ENCODE measurements at places on chromosomes 13 and 19.

GRCh38 chr13:73984949-73985691 is 149.1 kb downstream of the KLF12 start:
- DNase-seq: no peak

DNA sequence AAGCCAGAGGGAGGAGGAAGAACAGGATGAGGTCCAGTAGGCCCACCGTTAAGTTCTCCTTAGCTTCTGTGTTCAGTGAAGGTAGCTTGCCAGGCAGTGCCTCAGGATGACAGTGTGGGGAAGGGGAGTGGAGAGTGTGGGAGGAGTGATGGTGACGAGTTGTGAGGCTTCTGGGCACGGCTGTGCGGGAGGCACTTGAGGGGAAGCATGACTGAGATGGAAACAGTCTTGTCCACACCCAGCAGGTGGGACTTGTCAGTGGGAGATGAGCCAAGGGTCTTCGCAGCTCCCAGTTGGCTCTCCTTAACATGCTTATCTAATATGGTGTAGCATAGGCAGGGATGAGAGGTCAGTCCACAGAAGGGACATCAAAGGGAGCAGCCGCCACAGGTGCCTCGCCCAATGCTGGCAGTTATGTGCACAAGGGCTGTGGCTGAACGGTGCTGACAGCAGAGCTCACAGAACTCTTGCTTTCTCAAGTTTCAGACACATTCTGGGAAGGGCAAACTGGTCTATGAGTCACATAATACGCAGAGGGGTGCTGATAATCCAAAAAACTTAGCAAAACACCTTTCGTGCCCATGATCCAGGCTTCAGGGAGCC is 47.5 kb downstream of the OXGR1 start:
- no peak for DNase-seq

- DNase-seq: no peak
These were observed 19.5 kb upstream of the IFT88 start for GRCh38 chr13:20547479-20547908.

DNA sequence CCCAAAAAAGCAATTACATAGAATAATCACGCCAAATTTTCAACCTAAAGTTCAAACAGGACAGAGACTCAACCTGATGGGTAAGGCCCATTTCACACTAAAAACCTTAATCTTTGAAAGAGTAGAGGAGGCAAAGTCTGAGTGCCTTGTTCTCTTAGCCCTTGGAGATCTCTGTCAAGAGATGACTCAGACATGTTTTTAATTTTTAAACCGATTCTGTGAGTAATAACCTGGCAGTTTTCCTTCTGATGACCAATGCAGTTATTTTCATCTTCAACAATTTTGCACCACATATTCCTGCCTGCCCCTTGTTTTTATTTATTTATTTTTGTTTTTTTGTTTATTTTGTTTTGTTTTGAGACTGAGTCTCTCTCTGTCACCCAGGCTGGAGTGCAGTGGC is 11.5 kb upstream of the TNFSF9 start:
- DNase-seq: no peak

DNA sequence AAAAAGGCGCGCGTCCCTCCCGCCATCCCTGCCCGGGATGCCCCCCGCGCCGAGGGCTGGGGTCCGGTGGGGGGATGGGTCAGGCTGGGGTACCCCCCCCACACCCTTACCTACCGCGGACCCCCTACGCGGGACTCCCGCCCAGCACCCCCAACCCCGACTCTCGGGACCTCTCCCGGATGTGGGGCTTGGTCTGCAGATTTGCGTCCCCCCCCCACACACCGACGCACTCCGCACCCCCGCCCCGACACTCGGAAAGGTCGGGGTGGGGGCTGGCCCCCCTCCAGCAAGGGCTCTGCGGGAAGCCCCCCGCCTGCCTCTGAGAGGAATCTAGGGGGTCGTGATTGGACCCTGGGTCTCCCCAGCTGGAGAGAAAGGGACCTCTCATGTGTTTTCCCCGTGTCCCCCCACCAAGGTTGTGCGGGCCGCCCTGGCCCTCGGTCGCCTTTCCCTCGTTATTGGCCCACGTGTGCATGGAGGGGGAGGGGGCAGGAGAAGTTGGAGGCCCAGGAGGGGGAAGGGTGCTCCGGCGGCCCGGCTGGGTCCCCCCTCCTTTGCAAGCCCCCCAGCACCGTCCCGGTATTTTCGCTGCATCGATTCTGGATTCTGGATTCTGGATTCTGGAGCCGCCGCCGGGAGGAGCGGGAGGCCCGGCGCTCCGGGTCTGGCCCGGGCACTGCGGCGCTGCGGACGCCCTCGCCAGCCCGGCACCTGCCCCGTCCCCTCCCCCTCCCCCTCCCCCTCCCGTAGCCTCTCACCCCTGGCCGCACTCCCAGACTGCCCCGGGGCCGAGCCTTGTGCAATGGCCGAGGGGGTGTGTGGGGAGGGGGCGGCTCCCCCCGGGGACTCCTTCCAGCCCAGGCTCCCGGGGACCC is 607 bp downstream of the NFIC start:
- DNase-seq: no peak

DNA sequence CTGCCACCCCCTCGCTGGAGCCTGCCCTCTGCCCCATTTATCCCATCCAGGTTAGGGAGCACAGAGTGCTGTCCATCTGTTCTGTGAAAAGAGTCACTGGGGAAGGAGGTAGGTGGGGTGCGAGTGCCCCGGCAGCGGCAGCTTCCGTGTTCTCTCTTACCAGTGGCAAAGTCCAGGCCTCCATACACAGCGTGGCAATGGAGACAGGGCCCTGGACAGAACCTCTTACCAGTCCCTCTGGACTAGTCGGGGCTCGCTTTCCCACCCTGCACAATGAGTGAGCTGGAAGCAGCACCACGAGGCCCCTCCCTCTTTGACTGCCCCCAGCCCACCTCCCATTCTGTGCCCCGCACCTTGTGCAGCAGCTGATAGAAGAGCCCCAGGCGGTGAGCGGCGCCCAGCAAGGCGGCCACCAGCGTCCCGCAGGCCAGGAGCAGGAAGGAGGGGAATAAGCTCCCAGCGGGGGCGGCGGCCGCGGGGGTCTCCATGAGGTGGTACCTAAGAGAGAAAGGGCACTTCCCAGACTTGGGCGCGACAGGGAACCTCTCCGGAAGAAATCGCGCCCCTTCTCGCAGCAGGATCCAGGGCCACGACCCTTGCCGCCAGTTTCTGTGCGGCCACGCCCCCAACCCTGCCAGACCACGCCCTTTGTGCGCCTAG is 17.5 kb downstream of the SYDE1 start:
- DNase-seq: no peak

GRCh38 chr19:18239303-18239702 is 13.1 kb upstream of the PDE4C start:
- DNase-seq: no peak

DNA sequence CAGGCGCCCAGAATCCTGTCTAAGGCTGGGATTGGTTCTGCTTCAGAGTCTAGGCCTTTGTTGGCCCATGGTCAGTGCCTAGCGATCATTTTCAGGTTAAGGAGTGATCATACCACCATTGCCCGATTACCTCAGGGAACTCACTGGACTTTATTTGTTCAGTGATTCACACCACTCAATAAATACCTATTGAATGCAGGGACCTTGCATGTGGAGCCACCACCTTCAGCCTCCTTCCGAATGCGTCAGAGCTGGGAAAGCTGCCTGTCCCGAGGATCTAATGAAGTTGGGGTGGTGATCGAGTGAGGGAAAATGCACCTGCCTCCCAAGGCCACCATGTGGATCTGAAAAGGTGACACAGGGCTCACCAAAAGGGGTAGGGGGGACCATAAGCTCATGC is 40.0 kb upstream of the POU2F2 start:
- no peak for DNase-seq

DNA sequence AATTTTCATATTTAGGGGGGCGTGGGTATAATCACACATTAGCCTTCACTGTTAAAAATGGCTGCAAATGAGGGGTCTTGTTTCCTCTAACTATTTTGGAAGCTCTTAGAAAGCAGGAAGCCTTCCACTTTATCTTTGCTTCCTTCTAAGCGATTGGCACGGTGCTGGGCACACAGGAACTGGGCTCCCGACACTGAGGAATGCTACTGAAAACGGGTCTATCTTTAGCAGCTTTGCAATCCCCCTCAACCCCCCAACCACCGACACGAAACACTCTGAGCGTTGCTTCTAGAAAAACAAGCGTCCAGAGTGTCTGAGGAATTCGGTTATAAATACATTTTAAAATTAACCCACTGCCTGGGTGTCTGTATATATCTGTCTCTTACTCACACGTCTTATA is 143.6 kb downstream of the CACNA1A start:
- DNase-seq: no peak

- DNase-seq: no peak
These were observed 1.7 kb upstream of the C19orf85 start for GRCh38 chr19:55466241-55466614.

DNA sequence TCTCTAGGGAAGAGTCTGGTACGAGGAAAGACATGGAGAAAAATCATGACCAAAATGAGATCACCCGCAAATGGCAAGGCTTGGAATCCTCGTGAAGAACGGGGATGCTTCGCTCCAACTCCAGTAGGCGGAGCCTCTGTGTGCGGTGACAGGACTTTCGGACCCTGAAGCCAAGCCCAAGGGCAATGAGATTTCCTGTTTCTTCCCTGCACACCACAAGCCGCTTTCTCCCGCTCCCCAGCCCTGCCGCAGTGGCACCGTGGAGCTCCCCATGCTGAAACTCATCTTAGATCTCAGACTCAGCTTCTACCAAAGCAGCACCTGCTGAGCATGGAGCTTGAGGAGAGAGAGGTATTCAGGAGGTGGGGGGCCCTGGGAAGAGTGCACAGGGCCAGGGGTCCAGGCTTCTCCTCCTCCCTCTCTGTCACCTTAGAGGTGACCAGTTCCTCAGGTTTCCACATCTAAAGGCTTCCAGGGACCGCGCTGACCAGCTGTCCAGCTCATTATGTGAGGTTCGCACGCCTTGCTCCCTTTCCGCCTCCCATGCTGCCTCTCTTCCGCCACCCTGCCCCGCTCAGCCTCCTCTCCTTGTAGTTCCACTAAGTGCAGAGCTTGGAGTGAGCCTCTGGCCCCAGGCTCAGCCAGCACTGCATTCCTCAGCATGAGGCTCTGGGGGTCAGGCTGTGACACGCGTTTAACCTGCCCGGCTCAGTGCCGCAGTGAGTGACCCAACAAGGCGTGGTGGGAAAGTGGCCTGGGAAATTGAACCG is 153.8 kb upstream of the SOX1 start:
- peak; percentile 53 for DNase-seq

GRCh38 chr19:801030-801860 is 4.0 kb downstream of the PTBP1 start:
- DNase-seq: no peak

DNA sequence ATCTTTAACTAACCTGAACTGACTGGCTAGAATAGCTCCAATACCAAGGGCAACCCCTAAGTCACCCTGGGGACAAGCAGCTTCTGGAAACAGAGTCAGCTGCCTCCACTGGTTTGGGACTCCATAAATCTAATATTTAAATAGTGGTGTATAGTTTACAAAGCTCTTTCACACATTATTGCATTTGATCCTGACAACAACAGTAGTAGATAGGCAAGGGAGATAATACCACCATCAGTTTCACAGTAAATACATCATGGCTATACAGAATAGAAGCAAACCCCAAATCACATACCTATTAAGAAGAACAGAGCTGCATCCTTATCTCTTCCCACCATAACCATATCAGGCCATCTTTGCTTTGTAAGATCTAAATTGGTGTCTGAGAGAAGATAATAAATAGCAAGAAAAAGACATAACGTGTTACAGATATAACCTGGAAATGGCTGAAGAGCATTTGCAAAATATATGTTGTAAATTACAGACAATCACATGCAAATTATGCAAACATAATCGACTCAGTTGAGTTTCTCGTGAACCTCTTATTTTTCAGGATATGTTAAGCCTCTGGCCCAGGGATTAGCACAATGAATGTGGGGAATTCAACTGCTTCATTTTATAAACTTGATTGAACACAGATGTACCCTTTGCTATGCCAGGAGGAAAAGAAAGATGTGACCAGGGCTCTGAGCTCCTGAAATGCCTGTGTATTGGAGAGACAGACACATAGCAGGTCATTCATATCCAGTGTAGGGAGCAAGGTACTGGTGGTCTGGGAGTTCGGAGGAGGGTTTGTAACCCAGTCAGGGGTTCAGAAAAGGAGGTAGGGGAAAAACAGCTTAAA is 142.5 kb downstream of the SLC7A1 start:
- no peak for DNase-seq

DNA sequence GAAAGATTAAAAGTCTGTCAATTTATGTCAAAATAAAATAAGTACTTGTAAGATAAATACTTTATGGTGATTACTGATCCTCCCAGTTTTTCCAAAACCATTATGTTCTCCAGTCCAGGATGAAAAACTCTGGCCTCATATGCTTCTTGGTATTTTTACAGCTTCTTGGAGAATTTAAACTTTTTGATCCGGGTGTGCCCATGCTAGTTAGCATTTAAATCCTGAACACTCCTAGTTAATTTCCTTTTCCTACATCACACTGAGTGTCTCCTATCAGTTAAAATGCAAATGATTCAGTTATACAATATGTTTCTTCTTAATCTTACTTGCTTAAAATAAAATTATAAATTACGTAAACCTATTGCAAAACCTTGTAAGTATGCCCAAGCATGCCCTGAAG is 499.9 kb upstream of the SLITRK6 start:
- no peak for DNase-seq

DNA sequence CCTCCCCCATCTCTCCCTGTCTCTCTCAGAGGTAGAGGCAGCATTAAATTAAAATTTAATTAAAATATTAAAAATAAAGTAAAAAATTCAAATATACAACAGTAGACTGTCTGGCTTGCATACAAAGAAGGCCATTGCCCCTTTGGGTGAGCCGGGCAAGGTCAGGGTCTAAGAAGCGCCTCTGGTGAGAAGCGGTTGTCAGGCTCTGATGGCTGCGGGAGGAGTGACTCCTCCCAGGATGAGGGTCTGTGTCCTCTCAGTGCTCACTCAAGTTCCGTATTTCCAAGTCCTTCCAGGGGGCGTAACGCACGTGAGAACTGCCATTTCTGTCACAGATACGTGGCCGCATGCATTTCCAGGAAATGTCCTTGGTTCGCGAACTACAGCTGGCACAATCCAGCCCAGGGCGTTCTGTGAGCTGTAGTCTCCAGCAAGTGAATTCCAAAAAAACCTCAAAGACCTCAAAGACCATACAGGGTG is 737 bp upstream of the ZNF181 start:
- no peak for DNase-seq

DNA sequence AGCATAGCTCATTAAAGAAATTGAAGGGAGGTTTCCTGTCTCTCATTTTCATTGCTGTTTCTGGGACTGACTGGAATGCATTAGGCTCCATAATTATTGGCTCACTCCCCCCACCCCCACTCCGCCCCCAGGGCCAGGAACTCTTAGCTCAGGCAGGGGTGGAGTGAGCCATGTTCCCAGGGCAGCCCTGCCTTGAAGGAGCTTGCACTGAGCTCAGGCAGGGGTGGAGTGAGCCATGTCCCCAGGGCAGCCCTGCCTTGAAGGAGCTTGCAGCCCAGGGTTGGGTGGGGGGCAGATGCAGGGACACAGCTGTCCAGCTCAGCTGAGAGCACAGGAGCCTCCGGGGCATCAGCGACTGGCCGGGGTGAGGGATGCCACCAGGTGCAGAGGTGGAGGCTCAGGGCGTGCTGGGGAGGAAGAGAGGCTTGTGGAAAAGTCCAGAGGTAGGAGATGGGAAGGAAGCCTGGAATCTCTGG is 39.1 kb upstream of the TFDP1 start:
- DNase-seq: peak; percentile 64
